ENCODE measurements at places on chromosomes 11 and 22.

DNA sequence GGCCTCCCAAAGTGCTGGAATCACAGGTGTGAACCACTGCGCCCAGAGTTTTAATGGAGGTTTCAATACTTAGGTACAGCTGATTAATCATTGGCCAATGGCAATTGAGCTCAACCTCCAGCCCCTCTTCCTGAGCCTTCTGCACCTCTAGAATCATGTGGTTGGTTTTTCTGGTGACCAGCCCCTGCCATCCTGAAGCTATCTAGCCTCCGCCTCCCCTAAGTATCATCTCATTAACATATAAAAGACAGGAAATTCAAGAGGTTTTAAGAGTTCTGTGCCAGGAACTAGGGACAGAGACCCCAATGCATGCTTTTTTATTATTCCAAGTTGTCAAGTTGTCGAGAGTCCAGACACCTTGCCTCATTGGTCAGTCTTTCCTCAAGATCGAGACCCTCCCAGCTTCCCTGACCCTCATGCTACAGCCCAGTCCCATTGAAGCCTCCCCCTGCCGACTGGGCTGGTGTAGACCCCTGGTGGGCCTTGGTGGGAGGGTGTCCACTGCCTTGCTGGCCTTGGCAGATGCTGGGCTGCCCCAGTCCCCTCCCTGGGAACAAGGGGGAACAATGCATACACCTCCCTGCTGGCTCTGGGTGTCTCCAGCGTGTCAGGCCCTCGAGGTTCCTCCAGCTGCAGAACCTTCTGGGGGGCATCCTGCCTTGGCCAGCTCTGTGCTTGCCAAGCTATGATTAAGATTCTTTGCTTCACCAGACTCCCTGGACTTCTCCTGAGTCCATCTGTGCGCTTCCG lies 148.0 kb downstream of the CTTN start:
- no peak for DNase-seq

DNA sequence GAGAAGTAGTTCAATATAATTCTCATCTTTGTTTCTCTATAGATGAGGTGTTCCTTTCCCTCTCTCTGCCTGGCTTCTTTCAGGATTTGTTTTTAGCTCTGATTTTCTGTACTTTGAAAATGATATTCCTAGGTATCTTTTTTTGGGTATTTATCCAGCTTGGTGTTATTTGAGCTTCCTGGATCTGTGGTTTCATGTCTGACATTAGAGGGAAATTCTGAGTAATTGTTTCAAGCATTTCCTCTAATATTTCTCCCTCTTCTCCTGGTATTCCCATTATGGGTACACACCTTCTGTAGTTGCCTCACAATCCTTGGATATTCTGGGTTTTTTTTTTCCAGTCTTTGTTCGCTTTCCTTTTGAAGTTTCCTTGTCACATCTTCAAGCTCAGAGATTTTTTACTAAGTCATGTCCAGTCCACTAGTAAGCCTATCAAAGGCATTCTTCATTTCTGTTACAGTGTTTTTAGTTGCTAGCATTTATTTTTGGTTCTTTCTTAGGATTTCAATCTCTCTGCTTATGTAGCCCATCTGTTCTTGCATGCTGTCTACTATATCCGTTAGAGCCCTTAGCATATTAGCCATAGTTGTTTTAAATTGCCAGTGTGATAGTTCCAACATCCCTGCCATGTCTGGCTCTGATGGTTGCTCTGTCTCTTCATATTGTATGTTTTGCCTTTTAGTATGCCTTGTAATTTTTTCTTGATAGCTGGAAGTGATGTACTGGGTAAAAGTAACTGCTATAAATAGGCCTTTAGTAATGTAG lies 5.8 kb downstream of the CCDC81 start:
- no peak for DNase-seq

DNA sequence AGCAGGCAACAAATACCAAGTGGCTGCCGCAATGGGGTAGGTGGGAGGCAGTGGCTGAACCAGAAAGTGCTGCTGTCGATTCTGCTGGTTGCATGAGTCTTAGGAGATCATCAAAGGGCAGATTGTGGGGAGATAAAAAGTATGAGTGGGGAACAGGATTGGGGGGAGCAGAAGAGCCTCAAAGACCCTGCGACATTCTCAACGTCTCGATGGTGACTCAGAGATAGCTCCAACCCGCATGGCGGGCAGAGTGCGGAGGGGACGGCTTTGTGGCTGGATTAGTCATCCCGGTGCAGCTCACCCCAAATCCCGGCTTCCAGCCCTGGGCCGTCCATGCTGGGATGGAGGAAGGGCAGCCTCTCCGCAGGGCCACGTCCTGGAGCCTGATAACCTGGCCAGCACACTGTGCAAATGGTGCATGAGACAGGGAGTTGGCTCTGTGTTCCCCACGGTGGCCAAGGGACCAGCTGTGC lies 11.6 kb upstream of the RTN4R start:
- no peak for DNase-seq

DNA sequence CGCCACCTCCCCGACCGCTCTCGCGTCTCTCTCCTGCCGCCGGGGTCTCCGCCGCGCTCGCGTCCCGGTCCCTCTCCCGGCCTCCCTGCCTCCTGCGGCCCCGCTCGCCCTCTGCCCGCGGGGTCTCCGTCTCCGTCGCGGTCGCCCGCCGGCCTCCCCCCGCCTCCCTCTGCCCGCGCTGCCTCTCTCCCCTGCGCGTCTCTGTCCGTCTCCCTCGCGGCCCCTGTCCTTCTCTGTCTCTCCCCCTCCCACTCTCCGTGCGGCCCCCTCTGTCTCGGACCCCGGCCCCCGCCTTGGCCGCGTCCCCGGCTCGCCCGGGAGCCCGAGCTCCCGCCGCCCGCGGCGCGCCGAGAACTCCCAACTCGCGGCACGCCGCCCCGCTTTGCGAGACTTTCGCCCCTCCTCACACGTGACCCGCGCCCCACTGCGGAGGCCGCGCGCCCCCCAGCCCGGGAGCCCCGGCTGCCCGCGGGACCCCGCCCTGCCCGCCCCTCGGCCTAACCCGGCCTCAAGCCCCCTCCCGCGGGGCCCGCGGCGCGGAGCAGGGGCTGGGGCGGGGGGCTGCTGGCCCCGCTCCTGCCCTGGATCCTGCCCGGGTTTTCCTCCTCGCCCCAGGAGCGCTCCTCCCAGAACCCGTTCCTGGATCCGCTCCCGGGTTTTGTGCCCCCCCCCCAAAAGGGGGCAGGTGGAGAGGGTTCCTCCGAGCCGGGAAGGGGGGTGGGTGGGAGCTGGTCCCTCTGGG lies 702 bp upstream of the KCNJ4 start:
- DNase-seq: no peak

DNA sequence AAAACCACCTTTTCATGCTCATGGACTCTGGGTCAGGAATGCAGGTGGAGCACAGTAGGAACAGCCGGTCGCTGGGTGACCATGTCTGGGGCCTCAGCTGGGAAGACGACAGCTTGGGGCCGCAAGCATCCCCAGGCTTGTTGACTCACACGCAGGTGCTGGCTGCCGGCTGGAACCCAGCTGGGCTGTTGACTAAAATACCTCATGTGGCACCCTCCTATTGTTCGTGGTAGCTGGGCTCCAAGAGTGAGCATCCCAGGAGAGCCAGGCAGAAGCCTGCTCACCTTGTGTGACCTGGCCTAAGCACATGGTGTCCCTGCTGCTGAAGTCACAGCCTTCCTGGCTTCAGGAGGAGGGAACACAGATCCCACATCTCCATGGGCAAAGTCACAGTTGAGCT lies 9.4 kb downstream of the DPP3 start:
- DNase-seq: no peak

- peak; percentile 86 for DNase-seq
Measured at GRCh38 chr22:42074132-42074811, at the start of gene PHETA2. Gene PHETA2, plus strand, starts transcription at chr22:42074248. Its CDS starts 3,046 bp downstream, at chr22:42077294.

DNA sequence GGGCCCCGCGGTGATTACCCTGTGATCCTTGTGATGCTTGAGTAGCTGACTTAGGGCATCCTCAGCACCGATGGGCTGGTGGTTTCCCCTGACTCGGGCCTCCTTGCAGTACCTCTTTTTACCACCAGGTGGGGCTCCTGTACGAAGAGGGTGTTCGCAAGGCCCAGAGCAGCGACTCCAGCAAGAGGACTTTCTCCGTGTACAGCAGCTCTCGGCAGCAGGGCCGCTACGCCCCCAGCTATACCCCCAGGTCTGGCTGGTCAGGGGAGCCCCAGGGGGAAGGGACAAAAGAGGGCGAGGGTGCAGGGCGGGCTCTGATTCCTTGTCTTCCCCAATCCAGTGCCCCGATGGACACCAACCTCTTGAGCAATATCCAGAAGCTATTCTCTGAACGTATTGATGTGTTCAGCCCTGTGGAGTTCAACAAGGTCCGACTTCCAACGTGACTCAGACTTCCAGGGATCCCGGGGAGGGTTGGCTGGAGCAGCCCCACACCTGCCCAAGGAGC lies 1.3 kb upstream of the TM7SF2 start:
- DNase-seq: peak; percentile 98

- DNase-seq: no peak
Measured at GRCh38 chr11:2390725-2391151, 9.8 kb upstream of the TSSC4 start.

DNA sequence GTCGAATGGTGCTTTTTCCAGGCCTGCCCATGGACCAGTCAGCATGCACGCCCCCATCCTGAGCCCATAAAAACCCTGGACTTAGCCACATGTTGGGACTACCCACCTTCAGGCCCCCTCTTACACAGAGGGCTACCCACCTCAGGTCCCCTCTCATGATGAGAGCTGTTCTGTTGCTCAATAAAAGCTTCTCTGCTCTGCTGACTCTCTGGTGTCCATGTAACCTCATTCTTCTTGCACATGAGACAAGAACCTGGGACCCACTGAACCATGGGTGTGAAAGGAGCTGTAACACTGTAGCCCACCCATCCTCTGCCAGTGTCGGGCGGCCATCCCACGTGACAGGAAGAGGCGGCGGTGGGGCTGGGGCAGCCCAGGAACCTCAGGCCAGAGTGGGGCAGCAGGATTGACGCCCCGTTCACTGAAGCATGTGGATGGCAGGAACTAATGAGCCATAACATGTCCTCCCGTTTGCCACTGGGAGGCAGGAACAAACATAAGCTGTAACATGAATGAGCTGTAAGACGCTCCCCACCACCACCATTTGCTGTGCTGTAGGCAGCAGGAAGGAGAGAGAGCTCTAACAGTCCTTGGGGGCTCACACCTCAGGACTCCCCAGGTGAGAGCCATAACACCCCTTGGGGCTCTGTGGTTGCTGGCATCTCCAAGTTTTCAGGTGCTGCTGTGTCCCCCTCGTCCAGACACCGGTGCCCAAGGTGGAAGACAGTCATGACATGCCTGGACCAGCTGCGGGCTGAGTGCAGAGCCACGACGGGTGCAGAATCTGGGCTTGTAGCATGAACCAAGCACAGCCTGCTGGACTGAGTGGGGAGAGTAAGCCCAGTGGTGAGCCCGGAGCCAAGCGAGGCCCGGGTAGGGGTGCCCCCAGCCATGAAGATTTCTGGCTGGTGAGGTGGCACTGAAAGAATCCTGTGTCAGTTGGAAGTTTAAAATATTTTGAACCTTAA lies 69.4 kb downstream of the MCHR1 start:
- DNase-seq: no peak

DNA sequence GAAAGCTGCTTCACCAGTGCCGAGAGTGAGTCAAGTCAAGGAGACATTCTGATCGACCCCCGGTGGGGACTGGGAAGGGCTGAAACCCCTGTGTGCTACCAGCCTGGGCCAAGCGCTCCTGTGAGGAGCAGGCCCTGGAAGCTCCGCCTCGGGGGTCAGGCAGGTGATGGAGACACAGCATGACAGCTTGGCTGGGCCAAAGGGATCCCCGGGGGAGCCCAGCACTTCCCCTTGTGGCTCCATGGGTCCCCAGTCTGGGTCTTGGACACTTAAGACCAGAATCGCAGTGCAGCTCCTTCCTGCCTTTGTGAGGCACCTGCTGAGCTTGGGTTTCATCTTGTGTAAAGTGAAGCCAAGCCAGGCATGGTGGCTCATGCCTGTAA lies 89.2 kb downstream of the MORC2 start:
- DNase-seq: no peak

DNA sequence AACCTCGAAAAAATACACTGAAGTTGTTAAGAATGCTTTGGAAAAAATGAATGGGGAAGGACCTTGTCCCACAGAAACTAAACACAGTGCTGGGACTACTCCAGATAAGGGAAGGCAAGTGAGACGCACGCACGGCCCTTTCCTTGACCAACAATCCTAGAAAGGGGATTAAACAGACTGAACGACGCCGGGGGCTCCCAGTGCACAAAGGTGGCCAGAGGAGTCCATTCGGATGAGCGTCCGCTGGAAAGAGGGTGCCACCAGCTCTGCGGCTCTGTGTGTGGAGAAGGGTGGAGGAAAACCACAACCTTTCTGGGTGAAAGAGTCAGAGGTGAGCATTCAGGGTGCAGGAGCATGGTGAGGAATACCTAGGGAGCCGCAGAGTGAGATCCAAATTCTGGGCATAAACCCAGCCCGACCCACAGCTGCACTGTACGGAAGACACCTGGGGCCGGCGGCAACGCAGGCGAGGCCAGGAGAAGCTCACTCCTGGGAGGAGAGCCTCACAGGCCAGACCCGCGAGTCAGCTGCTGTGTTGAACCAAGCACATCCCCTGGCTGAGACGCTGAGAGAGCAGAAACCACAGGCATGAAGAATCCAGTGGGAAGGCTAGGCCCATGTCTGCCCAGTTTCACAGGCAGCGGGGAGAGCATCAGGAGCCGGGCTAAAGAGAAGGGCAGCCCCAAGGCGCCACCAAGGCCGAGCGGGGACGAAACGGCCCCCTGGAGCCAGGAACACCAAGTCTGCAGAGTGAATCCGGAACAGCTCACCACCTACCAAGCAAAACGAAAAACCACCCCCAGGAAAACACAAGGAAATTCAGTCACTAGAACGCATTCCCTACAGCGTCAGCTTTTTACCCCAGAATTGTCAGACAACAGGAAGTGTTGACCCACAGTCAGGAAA lies 177.1 kb downstream of the BRD1 start:
- DNase-seq: no peak

DNA sequence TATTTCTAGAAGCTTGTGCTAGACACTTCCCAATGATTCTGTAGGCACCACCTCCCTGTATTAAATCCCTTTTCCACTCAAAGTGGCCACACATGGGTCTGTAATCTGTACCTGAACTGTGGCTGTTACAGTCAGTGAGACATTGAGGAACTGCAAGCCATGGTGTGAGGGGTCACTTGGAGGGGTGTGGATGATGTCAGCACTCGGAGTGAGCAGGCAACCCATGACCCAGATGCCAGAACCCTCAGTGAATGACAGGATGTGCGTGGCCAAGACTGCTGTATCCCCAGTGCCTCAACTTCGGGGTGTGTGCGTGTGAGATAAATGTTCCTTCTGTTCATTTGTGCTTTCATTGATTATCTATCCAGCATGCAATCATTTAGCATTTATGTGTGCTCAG lies 14.7 kb upstream of the SHANK3 start:
- no peak for DNase-seq

DNA sequence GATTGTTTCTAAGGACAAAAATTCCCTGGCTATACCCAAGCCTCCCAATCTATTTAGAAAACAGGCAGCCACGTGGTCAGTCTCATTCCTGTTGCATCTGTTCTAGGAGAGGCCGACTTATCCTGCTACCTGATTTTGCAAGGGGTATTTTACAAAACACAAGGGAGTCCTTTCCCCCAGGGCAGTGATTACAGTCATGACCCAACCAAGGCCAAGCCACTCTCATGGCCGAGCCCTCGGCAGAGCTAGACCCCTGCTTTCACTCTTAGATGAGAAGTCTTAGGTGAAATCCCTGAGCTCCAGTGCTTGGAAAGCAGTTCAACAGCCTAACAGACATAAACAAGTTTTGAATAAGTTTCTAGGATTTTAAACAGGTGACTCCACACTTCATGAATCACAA lies 89.0 kb upstream of the PITPNB start:
- DNase-seq: no peak

- DNase-seq: peak; percentile 47
Measured at GRCh38 chr11:75262961-75263852, 22.6 kb downstream of the TPBGL start.
